Left forelimb (tissue), 1 donor: ENCODE measurements at places on chromosomes 7 and 10.

GRCh38 chr10:45198486-45199204 is 116.8 kb downstream of the OR13A1 start:
- no peak for DNase-seq

- DNase-seq = no peak
Measured at GRCh38 chr7:157755741-157756140, 418.9 kb downstream of the DNAJB6 start.

DNA sequence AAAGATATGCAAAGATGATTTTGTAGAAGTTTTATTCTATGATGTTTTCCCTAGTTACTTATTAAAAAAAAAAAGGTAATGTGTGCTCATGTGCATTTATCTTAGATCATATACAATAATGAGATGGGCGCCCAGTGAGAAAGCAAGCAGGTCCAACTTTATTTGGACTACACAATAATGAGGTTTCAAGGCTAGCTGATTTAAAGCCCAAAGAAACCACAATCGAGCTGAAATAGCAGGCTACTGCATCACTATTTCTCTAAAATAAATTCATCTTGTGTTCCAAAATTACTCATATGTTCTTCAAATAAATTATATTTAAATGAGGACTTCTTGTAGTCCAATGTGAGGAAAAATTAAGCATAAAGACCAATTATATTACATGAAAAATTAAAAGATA is 110.1 kb downstream of the JMJD1C start:
- DNase-seq = no peak

DNA sequence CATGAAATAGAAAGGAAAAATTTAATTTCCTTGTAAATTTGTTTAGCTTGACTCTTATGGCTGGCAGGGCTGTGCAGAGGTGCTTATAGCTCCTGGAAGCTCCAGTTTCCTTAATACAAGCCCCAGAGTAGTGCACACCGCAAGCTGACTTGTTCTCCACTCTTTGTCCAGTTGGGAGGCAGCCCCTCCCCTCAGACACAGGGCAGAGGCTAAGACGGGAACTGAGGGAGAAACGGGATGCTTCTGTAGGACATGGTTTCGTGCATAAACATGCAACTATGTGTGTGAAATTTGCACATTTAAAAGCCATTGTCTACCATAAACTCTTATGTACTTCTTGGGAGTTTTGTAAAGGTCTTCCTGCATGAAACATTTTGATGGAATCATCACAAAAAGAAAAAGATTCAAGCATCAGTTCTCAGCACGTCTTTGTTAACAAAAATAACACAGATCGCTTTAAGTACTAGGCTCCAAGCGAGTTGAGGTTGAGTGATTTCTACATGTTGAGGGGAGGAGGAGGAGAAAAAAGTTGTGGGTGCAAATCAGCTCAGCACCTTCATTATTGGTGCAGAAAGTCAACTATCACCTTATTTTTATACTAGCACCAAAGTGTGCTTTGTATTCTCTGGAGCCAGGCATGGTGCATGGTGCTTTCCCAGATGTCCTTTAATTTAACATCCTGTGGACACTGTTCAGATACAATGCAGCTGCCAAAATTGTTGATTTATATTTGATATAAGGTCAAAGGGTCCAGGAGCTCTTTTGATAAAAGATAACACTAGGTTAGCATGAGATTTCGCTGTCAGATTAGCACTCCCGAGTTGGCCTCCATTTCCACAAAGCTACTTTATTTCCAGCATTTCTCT is 124.5 kb downstream of the CHN2 start:
- DNase-seq = no peak

DNA sequence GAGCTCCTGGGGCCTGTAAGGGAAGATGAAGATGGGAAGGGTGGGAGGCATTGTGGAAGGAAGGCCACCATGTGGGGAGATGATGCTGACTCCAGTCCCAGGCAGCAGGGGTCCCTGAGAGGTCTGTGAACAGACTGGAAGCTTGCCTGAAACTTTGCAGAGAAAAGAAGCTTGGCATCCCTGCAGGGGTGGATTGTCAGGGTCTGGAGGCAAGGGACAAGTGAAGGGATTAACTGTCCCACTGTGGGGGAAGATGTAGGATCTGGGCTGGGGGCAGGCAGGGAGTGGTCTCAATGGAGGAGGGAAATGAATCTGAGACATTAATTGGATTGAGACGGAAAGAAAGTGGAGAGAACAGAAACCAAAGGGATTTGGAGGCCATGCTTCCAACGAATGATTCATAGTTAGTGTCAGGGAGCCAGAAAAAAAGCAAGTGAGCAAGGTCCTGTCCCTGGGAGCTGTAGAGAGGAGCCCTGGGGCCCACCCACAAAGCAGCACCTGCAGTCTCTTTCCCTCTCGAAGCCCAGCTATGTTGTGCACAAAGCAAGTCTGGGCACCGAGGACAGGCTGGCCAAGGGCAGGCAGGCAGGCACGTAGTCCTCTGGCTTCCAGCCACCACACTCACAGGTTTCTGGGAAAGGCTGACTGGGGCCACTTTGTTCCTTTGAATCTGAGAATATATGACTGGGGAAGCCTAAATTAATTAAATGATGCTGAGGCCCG is 4.7 kb upstream of the SLC18A3 start:
- DNase-seq = no peak

- no peak for DNase-seq
Measured at GRCh38 chr10:126331101-126331500, 57.2 kb downstream of the ADAM12 start.

DNA sequence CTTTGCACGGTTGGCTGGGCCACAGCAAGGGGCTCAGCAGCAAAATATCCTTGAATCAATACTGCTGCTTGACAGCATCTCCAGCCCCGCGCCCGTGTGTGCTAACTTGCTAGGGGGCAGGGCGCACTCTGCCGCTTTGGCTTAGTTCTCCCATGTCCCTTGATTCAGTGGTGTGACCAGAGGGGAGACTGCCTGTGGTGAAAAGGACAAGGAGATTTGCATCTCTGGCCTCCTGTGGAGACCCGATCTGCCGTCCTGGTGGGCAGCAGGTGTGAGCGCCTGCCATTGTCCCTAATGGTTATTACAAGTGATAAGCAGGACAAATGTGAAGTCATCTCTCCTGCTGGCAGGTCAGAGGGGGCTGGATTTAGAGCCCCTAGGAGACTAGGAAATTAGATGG is 500.2 kb upstream of the GALNT17 start:
- DNase-seq = no peak

DNA sequence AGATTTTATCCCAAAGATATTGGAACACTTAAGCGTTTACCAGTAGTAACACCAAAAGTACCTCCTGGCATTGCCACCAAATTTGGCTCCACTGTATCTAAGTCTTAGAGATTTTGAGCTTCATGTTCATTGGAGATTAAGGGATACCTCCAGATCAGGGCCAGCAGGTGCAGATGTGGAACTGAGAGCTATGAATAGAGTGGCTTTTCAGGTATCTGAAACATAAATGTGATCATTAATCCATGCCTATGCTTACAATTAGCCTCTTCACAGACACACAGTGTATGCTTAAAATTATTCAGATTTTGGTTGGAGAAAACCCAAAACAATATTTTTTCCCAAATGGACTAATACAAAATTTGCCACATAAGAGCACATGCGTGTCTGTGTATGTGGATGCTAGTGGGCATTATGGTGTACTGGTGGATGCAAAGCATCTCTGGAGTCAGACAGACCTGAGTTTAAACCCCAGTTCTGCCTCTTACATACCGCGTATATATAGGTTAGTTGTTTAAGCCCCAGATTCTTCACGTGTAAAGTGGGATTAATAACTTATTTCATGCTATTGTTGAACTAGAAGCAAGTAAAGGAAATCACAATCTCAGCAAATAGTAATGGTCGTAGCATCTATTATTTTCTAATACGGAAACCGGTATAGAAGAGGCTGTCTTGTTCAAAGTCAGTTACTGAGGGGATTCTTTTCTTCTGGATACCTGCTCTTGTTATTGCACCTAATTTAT is 6.8 kb upstream of the LRRC4 start:
- no peak for DNase-seq

GRCh38 chr10:3853016-3853415 is 68.0 kb upstream of the KLF6 start:
- no peak for DNase-seq

DNA sequence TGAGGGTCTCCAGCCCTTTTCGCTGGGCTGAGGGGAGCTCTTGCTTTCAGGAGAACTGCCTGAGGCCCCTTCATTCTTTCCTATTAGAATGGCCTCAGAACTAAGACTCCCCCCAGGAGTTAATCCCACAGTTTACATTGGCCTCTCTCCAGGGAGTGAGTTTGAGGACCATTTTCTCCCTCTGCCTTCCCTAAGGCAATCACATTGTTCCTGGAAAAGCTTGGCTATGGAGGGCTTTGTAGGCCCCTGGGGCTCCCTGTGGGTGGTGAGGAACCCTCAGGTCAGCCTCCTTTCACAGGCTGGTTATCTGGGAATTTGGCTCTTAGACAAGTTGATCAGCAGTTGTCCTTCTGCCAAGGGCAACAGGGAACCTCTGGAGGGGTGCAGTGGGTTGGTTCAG is 343.7 kb downstream of the RPS24 start:
- no peak for DNase-seq
